Effector memory CD4-positive, alpha-beta T cell (primary cell): ENCODE measurements at places on chromosomes 2 and 18.

DNA sequence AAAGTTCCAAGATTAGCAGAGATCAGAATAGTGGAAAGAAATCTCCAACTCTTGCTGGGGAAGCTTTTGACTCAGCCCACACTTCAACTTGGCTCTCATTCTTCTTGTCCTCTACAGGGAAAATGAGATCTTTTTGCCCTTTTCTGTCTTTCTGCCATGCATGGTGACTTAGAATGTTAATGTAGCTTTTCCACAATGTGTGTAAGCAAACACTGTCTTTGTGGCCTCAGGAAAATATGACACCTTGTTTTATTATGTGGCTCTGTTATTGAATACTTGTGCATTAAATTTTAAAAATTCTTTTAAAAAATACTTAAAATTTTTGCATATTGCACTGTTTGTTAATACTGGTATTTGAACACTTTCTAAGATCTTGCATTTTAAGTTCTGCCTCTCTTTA is 65.4 kb upstream of the WDR75 start:
- H3K27me3 ChIP-seq = no peaks in the 10 kb centered on the region
- no peak overlapping the region for H3K4me3 ChIP-seq
- H3K36me3 ChIP-seq = no peaks in the 10 kb centered on the region
- no peak for DNase-seq
- H3K4me1 ChIP-seq = no peaks in the 10 kb centered on the region
- H3K27ac ChIP-seq = no peak overlapping the region

DNA sequence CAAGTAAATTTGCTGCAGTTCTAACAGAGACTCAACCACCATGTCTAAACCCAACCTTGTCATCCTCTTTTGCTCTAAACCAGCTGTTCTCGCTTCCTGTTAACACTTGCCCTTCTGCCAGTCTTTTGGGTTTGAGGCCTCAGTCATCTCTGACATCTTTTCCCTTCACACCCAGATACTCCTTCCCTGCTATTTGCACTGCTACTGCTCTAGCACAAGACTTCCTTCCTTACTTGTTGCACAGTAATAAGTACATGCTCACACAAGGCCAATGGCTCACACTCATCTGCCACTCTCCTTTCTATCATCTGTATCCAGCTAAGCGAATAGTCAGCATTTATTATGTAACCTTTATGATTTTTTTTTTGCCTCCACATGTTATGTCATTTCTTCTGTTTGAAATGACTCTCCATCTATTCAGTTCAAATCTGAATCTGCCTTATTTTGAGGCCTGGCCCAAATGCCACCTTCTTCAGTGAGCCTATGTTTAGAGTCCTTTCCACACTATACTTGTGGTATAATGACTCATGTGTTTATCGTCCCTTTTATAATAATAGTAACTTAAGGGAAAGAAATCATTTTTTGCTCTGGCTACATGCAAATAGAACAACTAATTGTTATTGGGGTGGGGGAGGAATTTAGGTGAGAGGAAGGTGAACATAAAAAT is 22.5 kb upstream of the CDKL4 start:
- no peaks in the 10 kb centered on the region for H3K27me3 ChIP-seq
- no peak overlapping the region for H3K27ac ChIP-seq
- H3K36me3 ChIP-seq = no peaks in the 10 kb centered on the region
- no peak overlapping the region for H3K4me3 ChIP-seq
- H3K4me1 ChIP-seq = no peaks in the 10 kb centered on the region

DNA sequence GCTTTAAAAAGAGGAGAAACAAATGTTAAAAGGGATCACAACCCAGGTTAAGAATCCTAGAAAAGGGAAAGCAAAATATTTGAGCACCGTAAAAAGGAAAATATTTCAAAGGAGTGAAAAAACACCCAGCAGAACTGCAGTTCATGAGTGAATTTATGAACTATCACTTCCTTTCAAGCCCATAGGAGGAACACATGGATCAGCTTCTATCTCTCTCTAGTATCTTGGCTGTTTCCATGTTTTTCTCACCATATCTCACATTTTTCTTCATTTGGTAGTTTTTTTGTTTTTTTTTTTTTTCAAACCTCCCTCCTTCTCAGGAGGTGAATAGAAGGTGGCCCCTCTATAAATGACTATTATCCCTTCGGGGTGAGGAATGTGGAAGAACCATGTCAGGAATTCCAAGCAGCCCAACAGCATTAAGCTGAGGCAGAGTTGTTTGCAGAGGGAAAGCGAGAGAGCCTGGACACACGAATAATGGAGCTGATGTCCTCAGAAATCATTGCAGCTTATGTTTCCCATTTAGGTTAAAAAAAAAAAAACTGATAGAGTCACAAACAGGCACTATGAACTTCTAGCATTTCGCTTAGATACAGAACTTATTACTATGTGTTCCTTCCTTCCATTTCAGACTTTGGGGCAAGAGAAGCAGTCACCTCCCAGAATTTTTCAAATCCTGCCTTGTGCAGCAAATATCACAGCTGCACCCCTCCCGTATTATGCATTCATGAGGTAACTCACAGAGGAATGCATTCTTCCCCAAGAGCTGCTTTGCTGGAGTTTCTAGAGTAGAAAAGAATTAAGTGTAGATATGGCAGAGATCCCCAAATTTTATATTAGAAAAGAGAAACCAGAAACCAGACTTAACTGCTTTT is 315.6 kb downstream of the IRS1 start:
- no peaks in the 10 kb centered on the region for H3K36me3 ChIP-seq
- H3K27ac ChIP-seq = no peak overlapping the region
- no peaks in the 10 kb centered on the region for H3K4me1 ChIP-seq

GRCh38 chr2:239578381-239578780 is 177.6 kb upstream of the HDAC4 start:
- H3K27ac ChIP-seq = no peak overlapping the region
- H3K4me3 ChIP-seq = no peak overlapping the region
- H3K4me1 ChIP-seq = no peaks in the 10 kb centered on the region
- no peaks in the 10 kb centered on the region for H3K27me3 ChIP-seq
- no peak for DNase-seq

- H3K4me1 ChIP-seq = no peaks in the 10 kb centered on the region
- H3K36me3 ChIP-seq = no peaks in the 10 kb centered on the region
- H3K27me3 ChIP-seq = no peaks in the 10 kb centered on the region
- H3K27ac ChIP-seq = no peak overlapping the region
These were observed 29.3 kb downstream of the GPR55 start for GRCh38 chr2:230895536-230896345.
